Renal cortical epithelial cell (primary cell): ENCODE measurements at places on chromosomes 16 and 17.
A peak's percentile ranks its signal among the peaks of the same experiment; 100 is the strongest.

DNA sequence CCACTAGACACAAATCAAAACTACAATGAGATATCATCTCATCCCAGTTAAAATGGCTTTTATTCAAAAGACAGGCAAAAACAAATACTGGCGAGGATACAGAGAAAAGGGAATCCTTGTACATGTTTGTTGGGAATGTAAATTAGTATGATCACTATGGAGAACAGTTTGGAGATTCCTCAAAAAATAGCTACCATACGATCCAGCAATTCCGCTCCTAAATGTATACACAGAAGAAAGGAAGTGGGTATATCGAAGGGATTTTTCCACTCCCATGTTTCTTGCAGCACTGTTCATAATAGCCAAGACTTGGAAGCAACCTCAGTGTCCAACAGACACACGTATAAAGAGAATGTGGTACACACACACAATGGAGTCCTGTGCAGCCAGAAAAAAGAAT, 35.3 kb downstream of the KATNIP start:
- DNase-seq: no peak

- peak; percentile 26 for DNase-seq
Observed at GRCh38 chr16:12016291-12016947, 39.9 kb downstream of the SNX29 start.

- DNase-seq: no peak
Observed at GRCh38 chr17:79457889-79458288, 153.0 kb downstream of the RBFOX3 start.

- peak; percentile 28 for DNase-seq
Observed at GRCh38 chr16:13306161-13306995, 405.0 kb downstream of the SHISA9 start.

- DNase-seq: no peak
Observed at GRCh38 chr17:62935523-62935922, 30.5 kb upstream of the TANC2 start.

DNA sequence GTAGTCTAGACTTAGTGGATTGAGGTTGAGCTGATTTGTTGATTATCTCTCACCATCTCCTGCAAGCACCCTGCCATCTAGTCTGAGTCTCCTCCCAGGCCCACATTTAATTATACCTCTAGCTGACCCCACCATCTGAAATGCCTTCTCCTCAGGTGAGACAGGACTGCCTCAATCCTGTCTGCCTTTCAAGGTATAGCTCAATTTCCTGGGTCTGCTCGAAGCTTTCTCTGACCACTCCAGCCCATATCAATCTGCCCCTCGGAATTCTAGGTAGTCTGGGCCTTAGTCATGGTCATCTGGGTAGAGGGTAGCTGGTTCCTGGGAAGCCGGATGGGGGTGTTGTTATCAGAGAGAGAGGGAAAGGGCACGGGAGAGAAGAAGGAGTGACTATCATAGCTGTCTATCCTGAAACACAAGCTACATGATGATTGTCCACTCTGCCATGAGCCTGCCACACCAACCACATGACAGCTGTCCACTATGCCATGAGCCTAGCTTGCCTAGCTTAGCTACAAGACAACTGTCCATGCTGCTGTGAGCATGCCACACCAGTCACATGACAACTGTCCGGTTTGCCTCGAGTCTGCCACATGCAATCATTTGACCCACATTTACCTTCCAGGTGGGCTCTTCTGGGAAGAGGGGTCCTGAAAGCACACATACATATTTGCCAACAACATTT, 34.4 kb downstream of the LYRM9 start:
- no peak for DNase-seq

DNA sequence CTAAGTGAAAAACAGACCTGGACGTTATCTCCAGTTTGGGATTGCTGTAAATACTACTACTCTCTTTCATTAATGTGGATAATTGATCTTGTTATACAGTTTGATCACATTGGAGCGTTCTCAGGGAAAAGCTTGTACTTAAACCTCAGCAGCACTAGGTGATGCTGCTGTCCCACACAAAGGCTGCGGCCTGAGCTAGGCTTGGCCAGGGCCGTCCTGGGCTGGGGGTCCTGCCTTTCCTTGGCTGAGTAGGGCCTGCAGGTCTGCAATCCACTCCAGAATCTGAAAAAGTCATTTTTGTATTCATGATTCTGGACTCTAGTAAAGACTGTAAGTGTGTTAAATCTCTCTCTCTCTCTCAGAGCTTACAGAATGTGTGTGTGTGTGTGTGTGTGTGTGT, 23.7 kb upstream of the PMFBP1 start:
- no peak for DNase-seq

GRCh38 chr17:48841395-48841831, 10.6 kb downstream of the CALCOCO2 start:
- peak; percentile 66 for DNase-seq

DNA sequence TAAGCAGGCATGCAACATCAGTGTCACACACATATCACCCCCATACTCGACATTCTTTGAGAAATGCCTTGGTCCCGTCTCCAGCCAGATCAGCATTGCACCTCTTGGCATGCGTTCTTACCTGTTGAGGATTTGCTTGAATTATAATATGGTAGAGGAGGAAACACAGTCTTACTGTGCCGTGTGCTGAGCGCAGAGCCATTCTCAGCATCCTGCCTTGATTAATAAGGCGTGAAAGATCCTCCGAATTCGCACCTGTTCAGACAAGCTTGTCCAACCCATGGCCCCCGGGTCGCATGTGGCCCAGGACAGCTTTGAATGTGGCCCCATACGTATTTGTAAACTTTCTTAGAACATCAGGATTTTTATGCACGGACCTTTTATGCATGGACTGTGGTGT, 408.1 kb downstream of the WWOX start:
- DNase-seq: no peak

GRCh38 chr17:286571-286970, 66.0 kb downstream of the RPH3AL start:
- no peak for DNase-seq

GRCh38 chr16:56530872-56531271, 11.0 kb upstream of the BBS2 start:
- peak; percentile 10 for DNase-seq

GRCh38 chr16:24883714-24884151, 38.0 kb downstream of the SLC5A11 start:
- DNase-seq: no peak

GRCh38 chr16:49580751-49581303, 207.2 kb downstream of the C16orf78 start:
- peak; percentile 4 for DNase-seq

DNA sequence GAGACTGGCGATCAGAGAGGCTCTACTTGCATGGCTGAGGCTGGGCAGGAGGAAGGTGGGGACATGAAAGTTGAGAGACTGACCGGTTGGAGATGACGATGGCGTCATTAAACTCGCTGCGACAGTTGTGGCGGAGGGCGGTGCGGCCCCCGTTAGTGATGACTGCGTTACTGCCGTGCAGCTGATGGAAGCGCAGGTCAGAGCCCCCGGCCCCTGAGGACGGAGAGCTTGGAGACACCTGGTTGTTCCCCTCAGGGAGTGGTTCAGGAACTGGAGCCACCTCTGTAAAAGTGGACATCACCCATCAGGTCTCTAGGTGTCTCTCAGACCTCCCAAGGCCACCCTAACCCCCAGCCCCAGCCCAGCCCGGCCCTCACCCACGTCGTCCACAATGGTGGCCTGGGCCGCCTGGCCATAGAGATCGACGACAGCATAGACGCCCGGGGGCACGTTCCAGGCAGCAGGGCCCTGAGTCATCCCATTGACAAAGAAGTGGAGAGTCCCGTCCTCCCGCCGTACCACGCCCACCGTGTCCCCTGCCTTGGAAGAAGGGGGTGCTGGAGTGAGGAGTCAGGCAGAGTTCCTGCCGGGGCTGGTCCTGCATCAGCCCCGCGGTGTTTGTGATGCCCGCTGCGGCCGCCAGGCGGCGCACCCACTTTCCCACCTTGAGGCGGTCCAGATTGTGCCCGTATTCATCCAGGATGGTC, 5.3 kb downstream of the NEURL4 start:
- DNase-seq: no peak

DNA sequence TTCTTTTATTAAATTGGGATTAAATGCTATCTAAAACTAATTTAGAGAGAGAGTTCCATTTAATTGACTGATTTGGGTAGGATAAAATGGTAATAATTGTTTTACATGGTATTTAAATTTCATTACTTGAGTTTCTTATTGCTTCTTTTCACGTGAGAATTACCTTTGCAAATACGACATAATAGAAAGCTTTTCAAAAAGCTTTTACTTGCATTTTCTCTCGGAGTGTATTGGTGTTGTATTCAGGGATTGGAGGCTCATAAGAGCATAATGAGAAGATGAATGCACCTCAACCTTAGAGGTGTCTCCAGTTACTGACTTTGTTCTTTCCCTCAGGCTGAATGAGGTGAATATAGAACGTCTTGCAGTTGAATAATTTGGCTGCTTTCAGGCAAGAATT, 67.4 kb upstream of the CPHXL start:
- no peak for DNase-seq

- no peak for DNase-seq
Observed at GRCh38 chr16:12411516-12411915, 392.2 kb downstream of the CPPED1 start.

- DNase-seq: no peak
Observed at GRCh38 chr16:10087151-10087550, 95.1 kb downstream of the GRIN2A start.

DNA sequence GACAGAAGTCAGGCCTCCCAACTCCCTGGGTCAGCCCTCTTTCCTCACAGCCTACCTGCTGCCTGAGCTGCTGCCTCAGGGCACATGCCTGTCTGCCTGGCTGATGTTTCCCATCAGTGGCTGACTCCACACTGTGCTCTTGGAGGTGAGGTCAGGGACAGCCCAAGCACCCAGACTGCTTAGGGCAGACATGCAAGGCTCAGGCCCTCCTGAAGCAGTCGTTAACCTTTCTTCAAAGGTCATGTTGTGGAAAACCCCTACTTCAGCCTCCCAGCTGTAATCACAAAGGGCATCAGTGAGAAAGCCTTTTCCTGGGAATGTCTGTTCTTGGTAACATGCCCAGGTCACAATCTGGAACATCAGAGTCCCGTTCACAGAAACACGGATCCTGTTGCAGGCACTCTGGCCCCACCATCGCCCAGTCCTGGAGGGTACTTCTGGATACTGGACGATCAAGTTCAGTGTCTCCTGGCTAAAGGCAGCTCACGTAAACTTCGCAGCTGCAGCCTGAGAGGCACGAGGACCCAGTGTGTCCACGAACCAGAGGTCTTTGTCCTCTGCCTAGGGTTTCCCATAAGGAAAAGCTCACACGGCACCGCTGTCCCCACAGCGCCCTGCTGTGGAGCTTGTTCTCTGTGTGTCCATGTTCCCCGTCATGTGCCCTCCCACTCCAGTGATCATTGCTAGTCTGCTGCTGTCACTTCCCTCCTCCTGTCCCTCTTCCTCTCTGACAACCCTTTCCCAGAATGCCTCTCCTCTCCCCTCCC, 54.9 kb downstream of the GNAO1 start:
- peak; percentile 90 for DNase-seq

DNA sequence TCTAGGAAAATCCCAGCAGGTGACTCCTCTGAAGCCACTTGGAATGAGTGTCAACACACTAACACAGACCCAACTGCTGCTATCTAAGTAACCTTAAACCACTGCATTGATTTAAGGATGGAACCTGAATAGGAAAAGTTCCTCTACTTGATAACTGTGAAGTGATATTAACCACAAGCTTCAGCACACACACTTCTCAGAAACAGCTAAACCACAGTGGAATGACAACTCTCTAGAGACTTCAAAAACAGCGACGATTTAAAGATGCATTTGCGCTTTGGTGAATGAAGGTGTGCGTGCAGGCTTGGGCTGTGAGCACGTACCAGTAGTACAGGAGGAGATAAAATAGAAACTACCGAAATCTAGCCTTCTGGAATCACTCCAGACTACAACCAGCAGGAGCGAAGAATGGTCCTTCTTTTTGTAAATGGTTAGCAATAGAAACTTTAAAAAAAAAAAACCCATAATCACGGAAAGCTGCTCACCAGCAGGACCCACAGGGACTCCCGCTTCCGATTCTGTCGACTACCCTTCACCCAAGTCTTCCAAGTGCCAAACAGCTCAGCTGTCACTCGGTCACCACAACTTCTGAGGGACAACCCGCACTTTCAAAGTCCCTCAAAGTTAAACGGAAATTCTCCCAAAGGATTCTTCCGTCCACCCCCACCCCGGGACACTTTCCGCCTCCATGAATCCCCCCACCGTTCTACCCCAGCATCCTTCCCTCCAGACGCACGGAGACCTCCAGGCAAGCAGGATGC, 137.7 kb upstream of the CORO6 start:
- peak; percentile 58 for DNase-seq

DNA sequence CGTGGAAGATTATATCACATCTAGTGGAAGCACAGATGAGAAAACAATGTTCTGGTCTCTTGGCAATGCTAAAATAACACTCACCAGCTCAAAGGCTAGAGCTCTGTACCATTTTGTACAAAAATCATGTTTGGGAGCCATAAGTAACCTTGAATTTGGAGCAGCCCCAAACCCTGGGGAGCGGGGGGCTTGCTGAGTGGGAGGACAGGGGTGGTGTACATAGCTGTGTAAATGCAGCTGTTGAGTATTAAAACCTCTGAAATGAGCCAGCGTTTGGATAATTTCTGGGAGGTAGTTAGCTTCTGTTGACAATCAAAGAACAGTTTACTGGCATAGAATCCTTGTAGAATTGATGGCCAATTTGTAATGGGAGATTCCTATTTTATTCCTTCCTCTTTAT, 4.3 kb downstream of the MYH8 start:
- DNase-seq: no peak

- DNase-seq: no peak
Observed at GRCh38 chr16:65956100-65956499, 410.4 kb upstream of the CDH5 start.

- peak; percentile 69 for DNase-seq
Observed at GRCh38 chr17:60514053-60514452, 12.0 kb downstream of the APPBP2 start.

- peak; percentile 89 for DNase-seq
Observed at GRCh38 chr17:6523330-6523729, 33.0 kb downstream of the PITPNM3 start.

DNA sequence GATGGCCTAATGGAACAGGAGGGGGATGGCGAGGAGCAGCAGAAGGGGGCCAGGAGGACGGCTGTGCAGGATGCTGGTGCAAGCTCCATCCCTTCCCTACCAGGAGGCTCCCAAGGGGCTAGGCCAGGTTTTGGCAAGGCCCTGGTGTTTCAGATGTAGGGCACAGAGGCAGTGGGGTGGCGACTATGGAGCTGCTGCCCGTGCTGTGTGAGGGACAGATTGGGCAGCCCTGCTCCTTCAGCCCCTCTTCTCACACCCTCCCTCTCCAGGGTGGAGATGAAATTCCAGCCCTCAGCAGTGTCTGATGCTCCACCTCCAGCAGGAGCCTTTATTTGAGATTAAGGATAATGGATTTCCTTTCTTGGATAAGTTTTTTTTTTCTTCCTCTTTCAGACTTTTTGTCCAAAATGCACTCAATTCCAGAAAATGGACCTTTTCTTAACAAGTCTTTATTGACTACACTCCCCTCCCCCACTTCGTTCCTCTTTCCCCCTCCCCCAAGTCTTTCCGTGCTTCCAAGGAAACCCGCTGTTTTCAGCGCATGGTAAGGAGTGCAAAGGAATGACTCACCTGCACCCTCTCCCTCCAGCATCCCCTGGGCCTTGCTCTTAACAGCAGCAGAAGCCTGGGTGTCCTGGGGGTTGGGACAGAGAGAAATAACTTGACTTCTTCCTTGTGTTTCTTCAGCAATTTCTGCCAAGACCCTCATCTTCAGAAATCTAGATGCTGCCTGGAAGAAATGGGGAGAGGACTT, 95.2 kb downstream of the CCDC182 start:
- DNase-seq: peak; percentile 71
